ENCODE measurements at places on chromosomes 5 and 9.

DNA sequence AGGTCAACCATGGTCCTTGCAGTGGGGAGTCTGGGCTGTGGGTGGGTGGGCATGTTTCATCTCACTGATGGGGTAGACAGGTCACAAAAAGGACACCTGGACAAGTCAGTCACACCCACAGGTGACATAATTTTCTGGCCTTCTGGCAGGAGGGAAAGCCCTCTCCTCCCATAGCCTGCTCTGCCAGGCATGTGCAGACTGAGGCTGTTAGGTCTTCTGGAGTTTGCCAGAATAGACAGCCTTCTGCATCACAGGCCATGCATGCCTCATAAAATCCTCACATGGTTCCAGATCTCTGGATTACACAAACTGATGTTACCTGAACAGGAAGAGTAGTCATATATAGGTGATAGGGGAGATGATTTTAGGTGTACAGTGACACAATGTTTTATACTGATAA is 49.1 kb downstream of the ARHGAP26 start:
- no peak for DNase-seq

GRCh38 chr5:64437496-64437895 is 68.3 kb upstream of the RGS7BP start:
- DNase-seq, result no peak

GRCh38 chr9:124477211-124477647 is 27.0 kb downstream of the ADGRD2 start:
- DNase-seq, result no peak

DNA sequence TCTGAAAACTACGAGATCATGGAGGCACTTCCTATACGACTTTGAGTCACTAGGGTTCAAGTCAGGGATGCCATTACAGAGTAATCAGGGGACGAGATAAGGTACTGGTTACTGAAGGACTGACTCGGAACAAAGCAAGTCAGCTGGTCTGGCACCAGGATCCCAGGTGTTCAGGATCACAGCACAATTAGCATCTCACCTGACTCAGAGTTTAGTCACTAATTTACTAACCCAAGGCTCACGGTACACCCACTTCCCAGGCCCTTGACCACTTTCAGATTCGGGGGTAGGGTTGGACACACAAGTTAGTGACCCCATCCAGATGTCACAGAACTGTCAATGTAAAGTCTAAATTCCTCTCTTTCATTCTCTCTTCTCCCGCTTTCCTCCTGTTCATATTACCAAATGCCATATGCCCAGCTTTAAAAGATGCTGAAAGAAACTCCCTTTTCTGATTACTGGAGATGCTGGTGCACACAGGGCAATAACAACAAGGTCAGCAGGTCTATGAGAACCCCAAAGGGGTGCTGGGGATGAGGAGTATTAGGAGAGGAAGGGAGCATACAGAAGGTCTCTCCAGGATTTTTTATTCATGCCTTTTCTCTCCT is 657.8 kb downstream of the TLE1 start:
- DNase-seq, result no peak

Data from stimulated activated CD8-positive, alpha-beta memory T cell treated with anti-CD3 and anti-CD28 coated beads, Interleukin-7, amount 100 ng/mL, for 1 hour (primary cell).